ENCODE measurements at places on chromosomes 11 and 22.

- no peak for DNase-seq
Measured at GRCh38 chr11:23875176-23875850, 621.5 kb upstream of the LUZP2 start.

GRCh38 chr11:134575504-134576230, 163.6 kb upstream of the B3GAT1 start:
- no peak for DNase-seq

DNA sequence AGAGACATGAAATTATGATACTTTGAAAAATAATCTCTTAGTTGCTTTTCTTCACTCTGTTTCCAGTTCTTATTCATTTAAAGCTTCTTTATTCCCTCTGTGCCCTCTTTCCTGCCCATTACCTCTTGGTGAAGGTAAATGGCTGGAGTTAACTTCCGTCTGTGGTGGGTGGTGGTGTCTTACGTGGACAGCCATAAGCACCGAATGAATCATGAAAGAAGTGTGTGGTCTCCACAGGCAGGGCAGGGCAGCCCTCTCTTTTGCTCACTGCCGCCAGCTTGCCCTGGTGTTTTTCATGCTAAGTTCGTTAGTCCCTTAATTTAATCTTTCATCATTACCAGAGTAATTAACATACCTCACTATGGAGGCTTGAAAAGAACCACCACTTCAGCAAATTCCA, 98.7 kb upstream of the SORL1-AS1 start:
- no peak for DNase-seq

DNA sequence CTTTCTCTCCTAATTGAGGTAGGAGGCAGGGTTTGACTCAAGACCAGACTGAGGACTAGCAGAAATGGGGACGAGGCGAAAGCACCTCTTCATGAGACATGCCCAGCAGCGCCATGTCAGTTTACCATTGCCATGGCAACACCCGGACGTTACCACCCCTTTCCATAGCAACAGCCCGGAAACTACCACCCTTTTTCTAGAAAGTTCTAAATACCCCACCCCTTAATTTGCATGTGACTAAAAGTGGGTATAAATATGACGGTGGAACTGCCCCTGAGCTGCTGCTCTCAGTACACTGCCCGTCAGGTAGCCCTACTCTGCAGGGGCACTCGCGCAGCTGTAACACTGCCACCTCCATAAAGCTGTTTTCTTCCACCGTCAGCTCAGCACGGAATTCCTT, 5.9 kb upstream of the RAC2 start:
- no peak for DNase-seq

GRCh38 chr11:7439746-7440320, 45.5 kb upstream of the OLFML1 start:
- DNase-seq, result no peak

GRCh38 chr11:130146796-130147195, 12.8 kb upstream of the ST14 start:
- DNase-seq, result no peak

DNA sequence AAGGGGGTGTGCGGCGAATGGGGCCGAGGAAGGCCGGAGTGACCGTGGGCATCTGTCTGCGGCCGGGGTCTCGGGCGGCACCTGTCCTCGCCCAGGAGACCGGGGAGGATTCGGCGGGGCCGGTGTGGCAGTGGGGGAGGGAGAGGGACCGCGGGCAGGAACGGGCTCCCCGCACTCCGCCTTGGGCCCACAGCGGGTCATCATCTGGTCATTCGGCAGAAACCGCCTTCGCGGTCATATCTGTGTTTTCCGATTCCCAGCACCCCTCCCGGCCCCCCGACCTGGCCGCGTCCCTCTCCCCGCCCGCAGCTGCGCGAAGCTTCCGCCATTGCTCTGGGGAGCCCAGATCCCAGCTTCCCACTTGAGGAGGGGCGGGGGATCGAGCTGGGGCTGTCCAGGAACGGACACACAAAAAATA, 824 bp upstream of the CBX6 start:
- DNase-seq, result no peak

- DNase-seq, result no peak
Measured at GRCh38 chr11:134275534-134276395, at the start of gene GLB1L3. Gene GLB1L3 (plus strand): TSS chr11:134276379. CDS start chr11:134276741, 362 bp downstream.

- no peak for DNase-seq
Measured at GRCh38 chr11:79227308-79227707, 213.5 kb downstream of the TENM4 start.

- no peak for DNase-seq
Measured at GRCh38 chr22:37604074-37604473, 4.6 kb upstream of the GGA1 start.

DNA sequence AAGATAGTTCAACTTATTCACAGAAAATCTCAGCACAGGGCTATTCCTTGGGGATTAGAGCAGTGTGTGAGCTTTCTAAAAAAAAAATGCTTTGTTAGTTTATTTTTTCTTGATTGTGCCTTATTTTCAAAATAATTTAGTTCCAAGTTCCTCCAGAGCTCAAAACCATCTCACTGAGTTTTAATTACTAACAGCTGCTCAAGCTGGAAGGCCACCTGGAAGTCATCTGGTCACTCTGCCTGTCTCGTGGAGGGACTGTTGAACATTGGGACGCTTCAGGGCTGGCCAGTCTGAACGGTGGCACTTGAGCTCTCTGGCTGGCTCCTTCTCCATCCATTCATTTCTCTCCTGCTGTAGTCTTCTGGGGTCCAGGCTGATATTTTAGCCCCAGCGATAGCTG, 4.0 kb downstream of the OR51E1 start:
- DNase-seq, result no peak

- DNase-seq, result no peak
Measured at GRCh38 chr22:47069270-47069669, 306.8 kb downstream of the TBC1D22A start.

GRCh38 chr11:122202161-122202950, 86.3 kb upstream of the BLID start:
- no peak for DNase-seq
